Activated naive CD4-positive, alpha-beta T cell (primary cell): ENCODE measurements at places on chromosomes 6 and 20.
A peak's percentile ranks its signal among the peaks of the same experiment; 100 is the strongest.

DNA sequence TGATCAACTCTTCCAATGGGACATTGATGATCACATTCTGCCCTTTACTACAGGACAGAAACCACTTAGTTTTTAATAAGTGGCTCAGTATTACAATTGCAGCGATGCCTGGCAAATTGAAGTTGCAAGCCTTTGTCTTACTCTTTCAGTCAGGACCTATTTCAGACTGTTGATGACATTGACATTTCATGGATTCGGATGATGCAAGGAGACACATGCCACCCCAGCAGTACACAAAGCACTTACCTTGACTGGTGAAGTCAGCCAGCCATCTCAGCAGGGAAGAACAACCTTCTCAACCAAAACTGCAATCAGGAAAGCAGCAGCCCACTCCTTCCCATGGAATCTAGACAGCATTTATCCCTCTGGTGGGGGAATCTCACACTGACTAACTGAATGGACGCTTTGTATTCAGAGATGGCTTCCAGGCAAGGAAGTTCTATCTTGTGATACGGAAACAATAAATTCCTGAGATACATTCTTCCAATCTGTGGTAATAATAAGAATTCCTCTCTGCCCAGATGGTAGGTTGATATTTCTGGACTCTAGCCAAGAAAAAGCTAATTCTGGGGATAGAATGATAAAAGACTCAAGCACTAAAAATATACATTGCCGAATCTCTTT is 24.8 kb downstream of the NFYA start:
- no peak for DNase-seq

GRCh38 chr6:4301871-4302270 is 166.5 kb upstream of the ECI2 start:
- DNase-seq: no peak

GRCh38 chr6:85551264-85551663 is 42.4 kb downstream of the SNX14 start:
- DNase-seq: no peak

- no peak for DNase-seq
Measured at GRCh38 chr6:90294614-90294988, 2.0 kb downstream of the BACH2 start.

DNA sequence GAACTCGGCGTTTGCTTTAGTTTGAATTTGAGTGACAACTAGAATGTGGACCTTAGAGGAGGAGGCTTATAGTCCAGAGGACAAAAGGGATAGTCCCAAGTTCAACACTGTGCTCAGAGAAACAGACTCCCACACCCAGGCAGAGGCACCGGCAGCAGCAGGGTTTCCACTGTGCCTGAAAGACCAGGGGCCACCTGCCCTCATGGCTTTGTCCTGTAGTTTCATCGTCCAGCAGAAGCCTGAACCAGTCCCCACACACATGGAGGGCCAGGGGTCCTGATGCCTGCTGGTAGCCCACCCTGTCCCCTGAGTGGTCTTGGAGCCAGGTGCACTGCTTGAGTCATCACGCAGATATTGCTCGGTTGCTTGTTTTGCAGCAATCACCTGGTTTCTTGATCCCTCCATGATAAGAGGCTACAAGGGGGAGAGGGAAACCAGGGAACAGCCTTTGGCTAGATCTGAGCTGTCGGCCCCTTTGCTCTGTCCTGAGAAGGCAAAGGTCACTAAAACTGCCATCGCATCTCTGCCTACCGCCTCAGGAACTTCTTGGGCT is 7.2 kb upstream of the ACSS1 start:
- DNase-seq: no peak

DNA sequence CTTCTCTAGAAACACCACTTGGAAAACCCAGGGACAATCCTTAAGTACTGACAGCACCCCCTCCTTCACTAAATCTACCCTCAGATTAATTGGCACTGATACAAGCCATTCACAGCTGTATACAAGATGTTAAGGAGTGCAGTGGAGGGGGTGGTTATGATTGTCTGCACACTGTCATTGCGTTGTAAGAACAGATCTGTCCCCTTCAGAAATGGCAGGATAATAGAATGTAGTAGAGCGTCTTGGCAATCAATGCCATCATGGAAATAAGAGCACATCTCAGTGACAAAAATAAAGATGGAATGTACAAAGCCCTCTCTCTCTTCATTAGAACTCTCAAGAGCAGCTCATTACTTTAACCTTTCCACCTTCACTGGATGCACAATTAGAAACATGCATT is 324.9 kb upstream of the TBX18 start:
- DNase-seq: no peak

DNA sequence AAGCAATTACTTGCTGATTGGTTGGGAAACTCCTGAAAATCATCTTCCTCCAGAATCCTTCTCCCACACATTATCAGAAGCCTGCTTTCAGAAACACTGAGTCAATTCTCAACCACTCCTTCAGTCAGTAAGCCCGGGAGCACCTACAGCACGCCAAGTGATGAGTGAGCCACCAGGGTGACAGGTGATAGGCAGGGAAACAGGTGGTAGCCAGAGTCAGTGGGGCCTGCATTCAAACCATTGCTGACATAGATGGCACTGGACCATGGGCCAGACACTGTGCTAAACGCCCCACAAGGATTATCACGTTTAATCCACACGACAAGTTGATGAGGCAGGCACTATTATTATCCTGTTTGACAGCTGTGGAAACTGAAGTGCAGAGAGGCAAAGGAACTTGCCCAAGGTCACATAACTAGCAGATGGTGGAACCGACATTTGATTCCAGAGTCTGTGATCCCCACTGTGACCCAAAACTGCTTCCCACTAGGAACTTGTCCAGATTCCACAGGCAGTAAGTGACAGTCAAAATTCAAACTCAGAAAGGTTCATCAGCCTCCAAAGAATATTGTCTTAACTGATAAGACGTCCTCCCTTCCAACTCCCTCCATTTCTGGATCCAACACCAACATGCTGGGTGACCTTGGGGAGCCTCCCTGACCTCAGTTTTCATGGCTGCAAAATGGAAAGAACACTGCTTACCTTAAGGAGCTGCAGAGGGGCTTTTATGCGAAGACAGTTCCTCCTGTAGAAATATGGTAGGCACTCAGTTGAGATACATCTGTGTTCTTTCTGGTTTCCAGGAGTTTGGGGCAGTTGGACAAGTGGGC is 23.9 kb upstream of the TOP1 start:
- no peak for DNase-seq

DNA sequence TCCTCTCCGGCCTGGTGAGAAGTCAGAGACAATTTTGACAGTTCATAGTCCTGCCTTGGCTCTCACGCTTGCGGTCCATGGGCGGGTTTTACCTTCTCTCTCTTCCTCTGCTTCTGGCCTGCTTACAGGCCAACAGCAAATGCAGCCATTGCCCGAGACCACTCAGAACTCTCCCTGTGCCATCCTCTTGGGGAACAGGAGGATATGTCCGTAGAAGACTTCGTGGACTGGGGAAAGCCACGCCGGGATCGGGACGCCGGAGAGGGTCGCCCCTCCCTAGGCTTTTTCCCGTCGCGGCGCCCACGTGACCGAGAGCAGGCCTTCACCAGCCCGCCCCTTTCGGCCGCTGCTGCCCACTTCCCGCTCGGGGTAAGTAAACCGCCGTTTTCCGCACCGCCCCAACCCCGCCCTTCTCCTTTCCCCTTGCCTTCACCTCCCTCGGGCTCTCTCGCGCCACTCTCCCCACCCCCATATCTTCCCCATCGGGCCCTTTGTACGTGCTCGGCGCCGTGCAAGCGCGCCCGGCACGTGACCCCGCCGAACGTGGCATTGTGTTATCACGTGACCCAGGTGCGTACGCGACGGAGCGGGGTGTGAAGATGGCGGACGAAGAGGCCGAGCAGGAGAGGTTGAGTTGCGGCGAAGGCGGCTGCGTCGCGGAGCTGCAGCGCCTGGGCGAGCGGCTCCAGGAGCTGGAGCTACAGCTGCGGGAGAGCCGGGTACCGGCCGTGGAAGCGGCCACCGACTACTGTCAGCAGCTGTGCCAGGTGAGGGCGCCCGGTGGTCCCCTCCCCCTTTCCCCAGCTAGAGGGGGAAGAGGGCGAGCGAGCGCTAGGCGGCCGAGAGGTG is at the start of gene ZNF292:
Gene ZNF292 (plus strand): TSS at position 573 of the 849 bp plus-strand sequence. CDS start 27 bp downstream, at position 600.
- DNase-seq: peak; percentile 83

- no peak for DNase-seq
Measured at GRCh38 chr6:125273965-125274364, 27.8 kb downstream of the HDDC2 start.

DNA sequence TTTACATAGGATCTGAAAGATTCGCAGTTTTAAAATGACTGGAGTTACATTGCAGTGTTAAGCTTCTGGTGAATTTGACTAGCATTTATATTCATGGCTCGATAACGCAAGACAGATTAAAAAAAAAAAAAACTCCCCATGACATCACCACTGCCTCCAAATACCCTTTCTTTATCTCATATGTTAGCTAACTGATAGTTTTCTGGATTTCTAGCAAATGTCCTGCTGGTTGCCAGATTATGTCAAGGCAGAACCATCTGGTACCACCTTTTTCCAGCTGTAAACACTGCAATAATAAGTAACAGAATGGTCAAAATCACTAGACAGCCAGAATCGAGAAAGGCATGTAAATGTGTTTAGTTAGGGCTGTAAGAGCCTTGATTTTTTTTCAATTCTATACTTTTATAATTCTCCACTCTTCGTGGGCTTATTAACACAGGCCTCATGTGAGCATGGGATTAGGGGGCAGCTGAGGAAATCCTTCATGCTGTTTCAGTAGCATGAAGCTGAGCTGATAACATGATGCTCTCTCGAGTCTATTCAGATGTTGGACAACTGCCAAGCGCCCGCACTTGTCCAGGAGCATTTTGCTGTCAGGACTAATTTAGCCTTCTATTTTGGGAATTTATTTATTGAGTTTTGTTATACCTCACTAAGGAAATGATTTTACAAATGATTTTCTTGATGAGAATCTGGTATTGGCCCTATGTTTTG is 166.0 kb upstream of the SCGN start:
- no peak for DNase-seq

DNA sequence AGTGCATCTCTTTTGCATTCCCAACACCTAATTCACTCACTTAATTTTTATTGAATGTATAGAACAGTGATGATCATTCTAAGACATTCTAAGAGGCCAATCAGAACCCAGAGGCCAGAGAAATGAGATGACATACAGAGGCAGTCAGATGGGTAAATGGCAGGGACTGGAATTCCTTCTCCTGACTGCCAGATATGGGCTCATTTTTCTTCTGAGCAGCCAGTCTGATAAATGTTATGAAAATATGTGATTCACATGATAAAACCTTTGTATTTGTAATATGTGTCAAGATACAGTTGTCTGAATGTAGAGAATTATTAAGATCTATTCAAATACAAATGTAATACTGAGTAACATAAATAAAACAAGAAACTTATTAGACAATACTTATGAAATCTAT is 277.8 kb downstream of the EPM2A start:
- DNase-seq: no peak

DNA sequence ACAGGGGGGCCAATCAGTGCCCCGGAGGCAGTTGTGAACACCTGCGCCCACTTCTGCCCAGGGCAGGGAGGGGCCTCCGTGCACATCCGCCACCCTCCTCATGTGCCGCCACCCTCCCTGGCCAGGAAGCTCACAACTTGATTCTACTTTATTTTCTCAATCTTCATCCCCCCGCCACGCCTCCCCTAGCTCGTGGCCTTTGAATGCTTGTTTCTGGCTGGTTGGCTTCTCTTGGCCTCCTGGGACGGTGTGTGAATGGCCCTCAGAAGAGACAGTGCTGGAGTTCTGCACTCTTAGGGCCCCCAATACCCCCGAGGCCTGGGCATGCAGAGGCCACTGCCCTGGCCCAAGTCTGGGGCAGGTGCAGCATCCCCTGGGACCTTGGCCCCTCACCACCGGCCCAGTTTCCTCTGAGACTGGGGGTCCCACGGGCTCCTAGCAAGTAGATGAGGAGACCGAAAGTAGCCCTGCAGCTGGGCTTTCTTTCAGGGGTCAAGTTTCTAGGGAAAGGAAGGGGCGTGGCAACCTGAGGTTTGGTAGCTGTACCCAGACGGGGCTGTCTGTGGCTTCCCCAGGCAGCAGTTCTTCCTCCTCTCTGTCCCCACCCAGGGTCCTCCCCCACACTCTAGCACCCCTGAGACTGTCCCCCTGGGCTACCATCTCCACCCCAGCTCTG is 1.3 kb downstream of the RGS19 start:
- DNase-seq: no peak

DNA sequence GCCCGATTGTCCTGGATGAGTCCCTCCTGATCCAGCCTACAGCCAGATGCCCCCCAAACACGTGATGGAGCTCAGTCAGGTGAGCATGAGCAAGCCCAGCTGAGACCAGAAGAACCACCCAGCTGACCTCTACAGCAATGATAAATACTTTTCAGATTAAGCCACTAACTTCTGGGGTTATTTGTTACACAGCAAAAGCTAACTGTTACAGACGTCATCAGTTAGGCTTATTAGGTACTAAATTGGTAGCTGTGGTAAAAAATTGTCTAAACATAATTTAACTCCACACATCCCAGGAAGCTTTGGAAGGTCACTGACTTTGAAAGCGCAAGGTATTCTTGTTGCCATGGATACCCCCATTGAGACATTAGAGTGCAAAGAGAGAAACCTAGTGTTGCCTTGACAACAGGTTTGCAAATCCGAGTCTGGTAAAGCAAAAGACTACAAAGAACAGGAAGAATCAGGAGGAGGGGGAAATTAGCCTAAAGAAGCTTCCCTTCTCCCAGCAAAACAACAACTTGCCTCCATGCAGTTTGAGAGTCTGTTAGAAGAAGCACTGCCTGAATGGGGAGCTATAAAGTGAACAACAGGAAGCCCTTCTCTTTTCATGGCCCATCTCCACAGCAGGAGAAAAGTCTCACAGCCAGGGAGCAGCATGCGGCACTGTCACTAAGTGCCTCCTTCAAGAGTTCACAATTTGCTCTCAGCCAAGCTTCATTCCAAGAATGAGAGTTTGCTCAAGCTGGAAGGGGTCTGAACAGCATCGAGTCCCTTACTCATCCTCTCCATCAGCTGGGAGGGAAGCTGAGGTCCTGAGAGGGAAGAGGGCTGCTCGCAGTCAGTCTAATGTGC is 41.7 kb upstream of the ZNF831 start:
- DNase-seq: no peak

DNA sequence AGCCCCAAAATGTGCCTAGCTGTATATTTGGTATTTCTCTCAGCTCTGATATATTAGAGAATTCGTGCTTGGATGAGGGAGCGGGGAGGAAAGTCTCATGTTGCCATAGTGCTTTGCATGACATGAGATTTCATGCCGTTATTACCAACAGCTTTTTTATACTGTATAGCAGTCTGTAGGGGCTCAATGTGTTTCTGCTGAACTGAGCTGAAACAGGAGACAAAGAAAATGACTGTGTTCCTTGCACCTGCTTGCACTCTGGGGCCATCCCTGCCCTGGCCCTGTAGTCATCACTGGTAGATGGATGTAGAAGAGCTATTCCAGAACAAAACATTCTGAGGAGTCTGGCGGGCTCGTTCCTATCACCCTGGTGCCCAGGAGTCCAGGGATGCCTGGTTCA is 128.0 kb upstream of the SASH1 start:
- no peak for DNase-seq
